ENCODE measurements at places on chromosomes 3 and 15.

- DNase-seq, result no peak
Observed at GRCh38 chr3:104582092-104582491, 784.6 kb upstream of the ALCAM start.

DNA sequence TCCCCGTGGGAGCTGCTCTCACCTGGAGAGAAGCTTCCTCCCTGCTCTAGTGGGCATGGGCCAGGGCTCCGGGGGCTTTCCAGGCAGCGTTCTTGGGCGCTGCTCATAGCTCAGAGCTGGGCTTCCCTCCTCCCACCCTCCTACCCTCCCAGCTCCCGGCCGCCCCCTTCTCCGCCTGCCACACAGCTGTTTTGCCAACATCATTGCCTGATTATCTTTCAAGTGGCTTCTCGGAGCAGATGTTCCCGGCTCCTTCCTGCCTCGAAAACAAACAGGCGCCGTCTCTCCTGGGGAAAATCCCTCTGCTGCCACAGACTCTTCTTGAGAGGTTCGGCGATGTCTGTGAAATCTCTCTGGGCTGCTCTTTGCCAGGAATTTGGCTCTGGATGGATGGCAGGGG is 195.6 kb downstream of the RPLP1 start:
- DNase-seq, result no peak

DNA sequence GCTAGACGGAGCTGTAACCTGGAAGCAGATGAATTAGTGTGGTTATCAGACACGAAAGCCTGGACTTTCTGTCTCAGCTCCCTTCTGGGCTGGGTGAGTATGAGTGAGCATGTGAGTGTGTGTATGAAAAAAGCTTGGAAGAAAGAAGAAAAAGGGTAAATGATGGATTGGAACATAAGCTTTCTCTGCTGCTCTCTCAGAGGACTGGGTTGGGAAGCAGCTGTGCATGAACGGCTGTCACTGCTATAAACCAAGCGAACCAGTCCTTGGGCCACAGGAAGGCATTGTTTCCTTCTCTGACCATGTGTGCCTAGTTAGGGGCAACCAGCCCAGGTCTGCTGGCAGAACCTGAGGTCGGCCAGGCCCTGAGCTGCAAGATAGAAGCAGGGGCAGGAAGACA is 37.0 kb downstream of the UMPS start:
- no peak for DNase-seq

GRCh38 chr15:60779718-60780503 is 301.0 kb upstream of the ICE2 start:
- no peak for DNase-seq

Measured in hypothalamus (tissue), 51 donors.